ENCODE measurements at places on chromosomes 2 and 18.

GRCh38 chr2:25608718-25609117, 64.7 kb downstream of the DTNB start:
- DNase-seq: no peak

GRCh38 chr2:120432976-120433815, 87.3 kb downstream of the INHBB start:
- DNase-seq: no peak

GRCh38 chr2:150357770-150358467, 129.5 kb downstream of the RND3 start:
- DNase-seq: no peak

DNA sequence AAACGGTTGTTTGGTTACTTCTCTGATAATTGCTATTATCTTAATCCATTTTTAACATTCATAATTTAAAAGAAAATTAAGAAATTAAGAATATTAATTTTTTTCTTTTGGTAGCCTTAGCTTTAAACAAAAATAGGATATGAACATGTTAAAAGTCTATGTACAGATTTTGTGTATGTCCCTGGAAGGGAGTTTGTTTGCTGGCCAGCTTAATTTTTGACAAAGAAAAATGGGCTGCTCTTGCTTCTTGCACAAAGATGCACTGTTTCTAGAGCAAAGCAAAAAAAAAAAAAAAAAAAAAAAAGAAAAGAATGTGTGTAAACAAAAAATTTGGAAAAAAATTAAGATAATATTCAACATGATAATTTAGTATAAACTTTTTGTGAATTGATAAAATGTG, 1.3 kb downstream of the RFTN2 start:
- no peak for DNase-seq

GRCh38 chr2:129761569-129762021, 217.9 kb upstream of the RAB6C start:
- DNase-seq: no peak

- DNase-seq: no peak
Observed at GRCh38 chr2:230976671-230977171, 19.2 kb upstream of the SPATA3 start.

- no peak for DNase-seq
Observed at GRCh38 chr2:214781226-214781625, 28.3 kb downstream of the BARD1 start.

GRCh38 chr2:28633204-28633603, 118.4 kb upstream of the PPP1CB start:
- no peak for DNase-seq

DNA sequence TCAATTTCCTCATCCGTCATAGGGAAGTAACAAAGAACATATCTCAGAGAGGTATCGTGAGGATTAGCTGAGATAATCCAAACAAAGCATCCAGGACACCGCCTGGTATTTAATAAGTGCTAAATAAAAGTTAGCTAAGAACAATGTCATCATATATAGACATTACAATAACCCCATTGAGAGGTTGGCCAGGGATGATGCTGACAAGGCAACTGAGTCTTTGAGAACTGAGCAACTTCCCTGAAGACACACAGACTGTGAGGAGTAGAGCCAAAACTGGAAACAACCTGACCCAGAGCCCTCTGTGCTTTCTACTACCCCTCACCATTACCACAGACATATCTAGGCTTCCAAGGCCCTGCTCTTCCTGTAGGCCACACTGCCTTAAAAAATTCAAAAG, 1.6 kb upstream of the DCTN1 start:
- DNase-seq: no peak

DNA sequence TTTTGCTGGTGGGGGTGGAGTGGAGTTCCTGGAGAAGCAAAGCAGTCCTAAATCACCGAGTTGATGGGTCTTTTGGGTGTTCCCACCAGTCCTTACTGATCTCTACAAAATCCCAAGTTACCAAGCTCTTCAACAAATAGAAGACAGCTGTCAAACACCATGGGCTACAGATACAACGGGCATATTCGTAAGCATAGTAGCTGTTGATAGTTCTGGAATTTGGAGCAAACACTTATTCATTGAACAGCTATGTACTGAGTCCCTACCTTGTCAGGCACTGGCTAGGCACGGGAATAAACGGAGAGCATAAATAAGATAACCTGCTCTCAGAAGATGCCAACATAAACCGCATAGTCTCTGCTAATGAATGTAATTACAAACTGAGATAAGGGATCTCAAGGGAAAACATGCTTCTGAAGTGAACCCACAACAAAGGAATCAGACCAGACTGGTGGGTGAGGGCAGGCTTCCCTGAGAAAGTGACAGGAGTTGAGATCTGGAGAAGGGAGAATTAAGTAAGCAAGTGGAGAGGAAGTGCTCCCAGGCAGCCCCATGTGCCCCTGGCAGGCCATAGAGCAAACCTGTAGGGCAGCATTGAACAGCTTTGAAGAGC, 947 bp upstream of the ANKRD44 start:
- no peak for DNase-seq

- DNase-seq: no peak
Observed at GRCh38 chr2:88042476-88042875, 13.1 kb downstream of the KRCC1 start.

DNA sequence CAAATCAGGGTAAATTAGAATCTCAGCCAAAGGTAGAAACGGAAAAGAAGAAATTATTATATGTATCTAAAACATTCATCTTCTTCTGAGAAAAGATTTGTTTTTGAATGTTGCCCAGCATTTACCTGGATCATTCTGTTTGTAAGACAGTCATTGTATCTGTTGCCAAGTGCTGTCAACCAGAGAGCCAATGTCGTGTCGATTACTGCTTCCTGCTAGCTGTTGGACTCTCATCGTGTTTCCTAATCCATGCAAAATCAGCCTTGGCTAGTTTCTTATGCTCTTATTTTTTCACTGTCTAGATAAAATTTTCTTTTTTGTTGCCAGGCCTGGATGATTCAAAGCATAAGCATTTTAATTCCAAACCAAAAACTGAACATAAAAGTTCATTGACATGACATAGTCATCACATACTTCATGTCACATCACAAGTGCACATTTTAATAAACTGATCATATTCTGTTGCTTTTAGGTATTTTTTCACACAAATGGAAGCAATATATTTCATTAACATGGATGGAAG, 202.3 kb downstream of the KCNH7 start:
- no peak for DNase-seq

DNA sequence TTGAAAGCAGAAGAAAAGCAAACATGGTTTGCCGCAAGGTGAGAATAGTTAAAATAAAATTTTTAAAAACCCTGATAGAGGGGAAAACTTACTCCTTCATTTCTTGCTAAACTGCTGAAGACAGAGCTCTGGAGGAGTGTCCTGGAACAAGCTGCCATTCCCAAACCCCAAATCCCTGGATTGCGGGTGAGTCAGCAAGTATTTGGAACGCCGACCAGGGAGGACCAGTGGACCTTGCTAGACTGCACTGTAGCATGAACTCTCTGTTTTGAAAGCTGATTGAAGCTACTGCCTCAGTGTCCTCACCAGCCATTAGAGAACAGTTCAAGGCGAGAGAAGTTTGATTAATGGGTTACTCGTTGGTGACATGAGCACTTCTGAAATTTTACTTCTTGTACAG, 99.4 kb upstream of the RASGRP3 start:
- no peak for DNase-seq

DNA sequence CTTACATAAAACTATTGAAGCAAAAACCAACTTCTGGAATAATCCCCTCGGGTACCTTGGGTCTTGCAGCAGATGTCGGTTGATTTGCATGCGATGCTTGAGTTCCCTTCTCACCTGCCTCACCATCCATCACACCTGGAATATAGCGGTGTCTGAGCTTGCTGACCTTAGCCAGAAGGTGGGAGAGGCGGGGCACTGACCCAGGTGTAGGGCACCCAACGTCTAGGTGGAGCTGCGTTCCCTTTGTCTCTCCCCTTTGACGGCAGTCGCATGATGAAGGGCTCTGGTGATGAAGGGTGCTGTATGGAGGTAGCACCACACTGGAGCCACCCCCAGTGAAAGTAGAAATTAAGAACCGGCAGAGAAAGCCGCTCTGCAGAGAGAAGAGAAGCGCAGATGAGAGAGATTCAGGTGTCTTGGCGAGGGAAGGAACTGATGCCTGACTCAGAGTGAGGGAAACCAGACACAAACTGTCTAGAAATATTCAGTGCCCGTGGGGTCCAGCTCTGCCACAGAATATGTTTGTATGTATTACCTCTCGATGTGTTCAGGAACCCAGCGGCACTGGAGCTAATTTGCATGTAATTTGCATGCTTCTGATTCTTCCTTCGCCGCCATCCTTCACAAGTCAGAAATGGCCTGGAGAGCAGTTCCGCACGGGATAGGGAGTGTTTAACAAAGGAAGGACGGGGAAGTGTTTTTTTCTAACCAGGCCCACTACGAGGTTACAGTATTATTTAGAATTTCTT, 19.4 kb upstream of the MBP start:
- DNase-seq: no peak

GRCh38 chr2:194223218-194223617, 1433.8 kb upstream of the SLC39A10 start:
- DNase-seq: no peak

DNA sequence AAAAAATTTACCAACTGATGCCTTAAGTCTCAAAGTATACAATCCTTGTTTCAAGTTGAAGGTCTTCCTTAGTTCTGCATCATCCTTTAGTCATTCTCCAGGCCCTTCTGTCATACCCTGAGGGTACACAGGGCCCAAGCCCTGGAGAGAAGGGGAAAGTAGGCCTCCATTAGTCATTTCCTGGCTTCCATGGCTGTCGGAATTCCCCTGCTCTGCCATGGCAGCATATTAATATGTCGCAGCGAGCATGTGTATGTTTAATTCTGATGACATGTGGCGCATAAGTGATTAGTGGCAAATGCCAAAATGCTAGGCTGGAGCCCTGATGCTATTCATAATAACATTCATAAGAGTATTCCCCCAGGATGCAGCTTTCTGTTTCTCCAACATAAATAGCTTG, 22.1 kb downstream of the GPR39 start:
- no peak for DNase-seq

DNA sequence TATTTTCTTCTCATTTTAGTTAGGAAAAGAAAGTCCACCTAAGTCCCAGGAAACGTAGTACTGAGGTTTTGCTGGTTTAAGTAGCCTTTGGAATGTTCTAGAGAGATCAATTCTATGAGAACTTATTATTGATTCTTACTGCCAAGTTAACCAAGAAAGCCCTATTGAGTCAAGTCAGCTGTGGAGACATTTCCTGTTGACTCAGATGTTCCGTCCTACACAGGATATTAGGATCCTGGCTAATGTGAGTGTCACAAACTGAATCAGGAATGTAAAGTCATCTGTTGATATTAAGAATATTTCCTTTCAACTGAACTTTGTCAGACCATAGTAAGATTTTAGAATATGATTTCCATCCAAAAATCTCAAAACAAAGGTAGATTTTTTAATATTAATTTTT, 654.3 kb downstream of the LRRTM4 start:
- DNase-seq: no peak

DNA sequence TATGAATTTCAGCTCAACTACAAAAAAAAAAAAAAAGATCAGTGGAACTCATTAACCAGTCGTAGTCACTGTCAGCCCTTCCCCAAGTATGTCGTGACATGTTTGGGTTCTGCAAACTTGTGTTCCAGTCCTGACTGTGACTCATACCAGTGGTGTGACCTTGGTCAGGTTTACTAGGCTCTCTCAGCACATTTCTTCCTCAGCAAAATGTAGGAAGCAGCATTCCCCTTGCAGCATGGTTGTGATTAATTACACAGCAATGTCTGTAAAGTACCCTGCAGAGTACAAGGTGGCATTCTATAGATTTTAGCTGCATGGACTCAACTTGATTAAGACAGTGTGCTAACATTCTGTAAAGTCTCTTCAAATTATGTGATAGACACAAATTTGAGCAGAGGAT, 156.9 kb downstream of the LAMA1 start:
- DNase-seq: no peak

DNA sequence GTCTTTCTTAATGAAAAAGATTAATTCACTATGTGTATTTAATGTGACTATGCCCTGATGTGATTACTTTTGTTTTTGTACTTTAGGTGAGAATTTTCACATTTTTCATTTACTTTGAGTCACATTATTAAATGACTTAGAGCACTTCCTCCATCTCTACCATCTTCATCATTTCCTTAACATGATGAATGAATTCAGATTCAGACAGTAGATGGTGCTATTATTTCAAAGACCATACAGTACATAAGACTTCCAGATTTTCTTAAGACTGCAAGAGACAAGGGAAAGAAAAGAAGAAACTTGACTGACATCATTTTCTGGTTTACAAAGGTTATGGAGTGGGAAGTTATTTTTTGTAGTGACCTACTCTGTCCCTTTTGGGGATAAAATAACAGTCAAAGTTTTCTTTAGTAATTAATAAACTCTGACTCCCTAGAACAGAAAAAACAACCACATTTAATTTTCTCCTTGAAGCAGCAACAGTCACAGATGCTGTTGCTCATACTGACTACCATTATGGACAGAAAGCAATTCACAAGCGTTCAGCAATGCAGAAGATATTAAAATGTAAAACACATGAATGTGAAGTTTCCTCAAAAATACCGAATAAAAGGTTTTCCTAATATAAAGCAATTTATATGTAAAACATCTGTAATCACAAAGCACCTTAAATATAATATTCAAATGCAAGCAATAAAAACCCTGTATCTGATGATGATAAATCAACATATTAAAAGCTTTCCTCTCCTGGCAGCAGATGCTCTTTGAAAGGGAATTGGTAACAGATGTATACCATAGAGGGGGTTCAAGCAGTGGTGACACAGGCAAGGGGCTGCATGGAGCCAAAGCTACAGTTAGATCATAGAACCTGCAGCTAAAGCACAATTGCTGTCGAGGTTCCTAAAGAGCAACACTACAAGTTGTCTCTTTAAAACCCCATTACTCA, 1010.9 kb upstream of the NXPH2 start:
- no peak for DNase-seq

- no peak for DNase-seq
Observed at GRCh38 chr2:222535477-222535876, 111.1 kb downstream of the SGPP2 start.

GRCh38 chr2:18435426-18436037, 124.9 kb downstream of the RDH14 start:
- peak; percentile 13 for DNase-seq

DNA sequence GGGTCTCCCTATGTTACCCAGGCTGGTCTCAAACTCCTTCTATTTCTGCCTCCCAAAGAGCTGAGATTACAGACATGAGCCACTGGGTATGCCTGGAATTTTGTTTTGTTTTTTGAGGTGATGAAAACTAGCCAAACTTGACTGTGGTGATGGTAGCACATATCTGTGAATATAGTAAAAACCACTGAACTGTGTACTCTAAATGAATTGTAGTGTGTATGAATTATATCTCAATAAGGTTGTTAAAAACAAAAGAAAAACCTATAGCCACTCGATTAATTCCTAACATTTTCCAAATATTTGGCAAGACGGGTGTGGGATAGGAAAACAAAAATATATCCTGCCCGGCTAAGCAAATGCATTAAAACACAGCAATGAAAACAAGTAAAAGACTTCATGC, 1302.3 kb upstream of the CHAC2 start:
- no peak for DNase-seq

- DNase-seq: no peak
Observed at GRCh38 chr2:85015653-85016360, 44.8 kb downstream of the KCMF1 start.

GRCh38 chr2:42077343-42077742, 29.5 kb downstream of the PKDCC start:
- DNase-seq: no peak

- DNase-seq: no peak
Observed at GRCh38 chr2:64686283-64686956, 32.7 kb upstream of the SERTAD2 start.

- DNase-seq: no peak
Observed at GRCh38 chr18:34039201-34039600, 185.5 kb downstream of the NOL4 start.
